H1 (cell line): ENCODE measurements at places on chromosomes 2 and 18. TPM values are rescaled to one million over a fixed set of nuclear protein-coding genes. Genes with fewer than 3 reads are reported as not detected.

MOGAT1 gene
- 0.31 and 0.67 TPM in 2 replicates for total RNA-seq

RAB6D gene
- 0.17 and 0.22 TPM in 2 replicates for total RNA-seq

NR4A2 gene
- 1.4 and 1.7 TPM in 2 replicates for total RNA-seq

AGFG1 gene
- 102 and 108 TPM in 2 replicates for total RNA-seq

DNA sequence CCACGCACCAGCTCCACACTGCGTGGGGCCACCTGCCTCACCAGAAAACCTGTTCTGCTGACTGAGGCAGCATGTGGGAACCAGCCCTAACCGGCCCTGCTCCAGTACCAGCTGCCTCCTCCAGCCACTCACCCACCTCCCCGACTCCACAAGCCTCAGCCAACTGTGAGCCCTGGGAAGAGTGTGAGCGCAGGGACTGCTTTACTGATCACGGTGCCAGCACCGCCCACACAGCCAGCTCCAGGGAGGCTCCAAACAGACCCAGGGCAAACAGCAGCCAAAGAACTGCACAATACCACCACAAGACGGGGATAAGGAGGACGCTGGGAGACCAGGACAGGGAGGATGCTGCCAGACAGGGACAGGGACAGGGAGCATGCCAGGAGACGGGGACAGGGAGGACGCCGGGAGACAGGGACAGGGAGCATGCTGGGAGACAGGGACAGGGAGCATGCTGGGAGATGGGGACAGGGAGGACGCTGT lies 28.4 kb downstream of the EIPR1 start:
- 0 out of 2 replicates have a peak, but pooled peaks cover 5% of the 10 kb centered on the region for H3K4me1 ChIP-seq
- peaks cover 7% of the 10 kb centered on the region; the same call in 1 of the 2 replicates for H3K36me3 ChIP-seq
- no peak overlapping the region for H3K4me3 ChIP-seq
- H3K27me3 ChIP-seq: no peaks in the 10 kb centered on the region
- no peak for DNase-seq

- DNase-seq: no peak
- H3K36me3 ChIP-seq: peaks cover 14% of the 10 kb centered on the region
- H3K27me3 ChIP-seq: no peaks in the 10 kb centered on the region
- no peak overlapping the region for H3K27ac ChIP-seq
- H3K4me3 ChIP-seq: no peak overlapping the region
- no peaks in the 10 kb centered on the region for H3K4me1 ChIP-seq
Observed at GRCh38 chr2:195706161-195706900, 49.3 kb downstream of the SLC39A10 start.

DNA sequence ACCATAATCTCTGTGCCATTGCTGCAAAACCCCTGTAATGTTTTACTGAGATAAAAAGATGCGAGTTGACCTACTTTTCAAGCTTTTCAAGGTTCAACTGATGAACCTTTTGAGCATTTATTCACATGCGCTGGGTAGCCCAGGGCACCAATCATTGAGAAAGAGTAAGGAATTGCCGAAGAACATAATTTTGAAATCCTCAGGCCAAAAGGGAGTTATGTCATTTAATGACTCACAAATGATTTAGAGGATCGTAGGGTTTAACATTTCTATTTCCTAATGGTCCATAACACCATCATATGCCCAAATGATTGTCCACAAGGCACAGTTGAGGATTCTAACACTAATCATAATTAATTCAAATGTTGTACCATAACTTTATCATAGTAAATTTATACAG lies 20.2 kb upstream of the DLX1 start:
- no peaks in the 10 kb centered on the region for H3K27me3 ChIP-seq
- H3K4me1 ChIP-seq: no peaks in the 10 kb centered on the region
- no peak overlapping the region for H3K4me3 ChIP-seq
- H3K27ac ChIP-seq: no peak overlapping the region
- DNase-seq: no peak
- no peaks in the 10 kb centered on the region for H3K36me3 ChIP-seq

ADAM23 gene
- total RNA-seq: 20.8 and 21.3 TPM in 2 replicates

DNA sequence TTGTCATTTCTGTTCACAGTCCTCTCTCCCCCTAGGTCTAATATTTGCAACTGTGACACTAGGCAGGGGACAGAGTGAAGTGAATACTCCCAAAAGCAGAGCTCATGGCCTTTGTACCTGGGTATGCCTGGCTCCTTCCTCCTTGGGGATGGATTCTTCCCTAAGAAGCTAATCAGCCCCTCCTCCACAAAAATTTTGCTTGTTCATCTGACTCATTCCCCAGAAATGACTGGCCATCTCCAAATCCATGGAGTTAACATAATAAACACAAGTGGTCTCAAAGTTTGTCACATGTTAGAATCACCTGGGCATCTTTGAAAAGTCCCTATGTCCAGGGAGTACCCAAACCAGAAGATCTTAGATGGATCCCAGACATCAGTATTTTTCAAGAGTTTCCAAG lies 65.3 kb downstream of the SUCLG1 start:
- H3K4me1 ChIP-seq: no peaks in the 10 kb centered on the region
- DNase-seq: no peak
- H3K27ac ChIP-seq: no peak overlapping the region
- H3K4me3 ChIP-seq: no peak overlapping the region

MROH2A gene
- not detected in 2 replicates for total RNA-seq

- no peaks in the 10 kb centered on the region for H3K36me3 ChIP-seq
- H3K4me1 ChIP-seq: no peaks in the 10 kb centered on the region; the same call in 1 of the 2 replicates
- DNase-seq: no peak
- H3K27me3 ChIP-seq: no peaks in the 10 kb centered on the region
Observed at GRCh38 chr2:41413813-41414485, 633.9 kb upstream of the PKDCC start.

DNA sequence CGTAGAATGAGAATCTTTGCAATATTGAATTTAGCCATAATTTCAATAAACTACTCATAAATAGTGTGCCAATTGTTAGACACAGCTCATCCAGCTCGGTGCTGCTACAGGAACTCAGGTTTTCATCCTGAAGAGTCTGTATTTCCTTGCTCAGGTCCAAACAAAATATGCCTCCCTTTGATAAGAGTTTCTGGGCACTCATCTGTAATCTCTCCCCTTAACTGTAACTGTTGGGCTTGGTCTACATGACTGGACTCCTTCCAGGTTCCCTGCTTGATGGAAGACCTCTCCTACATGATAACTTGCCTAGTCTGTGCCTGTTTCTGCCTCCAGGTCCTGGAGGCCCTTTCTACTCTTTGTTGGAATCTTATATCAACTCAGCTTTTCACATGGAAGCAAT lies 57.9 kb downstream of the GCA start:
- no peak overlapping the region for H3K27ac ChIP-seq
- H3K36me3 ChIP-seq: no peaks in the 10 kb centered on the region

GRCh38 chr2:176959614-176960013 lies 253.0 kb upstream of the HNRNPA3 start:
- no peak for DNase-seq
- H3K4me3 ChIP-seq: no peak overlapping the region
- no peaks in the 10 kb centered on the region for H3K36me3 ChIP-seq
- no peaks in the 10 kb centered on the region for H3K27me3 ChIP-seq

RNF125 gene
- total RNA-seq: 14.3 and 15.2 TPM in 2 replicates

GRCh38 chr18:48555465-48555995 lies 16.7 kb downstream of the CTIF start:
- H3K27me3 ChIP-seq: no peaks in the 10 kb centered on the region
- H3K36me3 ChIP-seq: no peaks in the 10 kb centered on the region
- H3K27ac ChIP-seq: no peak overlapping the region
- DNase-seq: no peak

- H3K4me1 ChIP-seq: peaks cover 9% of the 10 kb centered on the region
- no peak overlapping the region for H3K27ac ChIP-seq
- DNase-seq: no peak
- H3K27me3 ChIP-seq: no peaks in the 10 kb centered on the region
Observed at GRCh38 chr2:17912266-17912691, 33.8 kb downstream of the KCNS3 start.

- H3K4me1 ChIP-seq: peaks cover 12% of the 10 kb centered on the region
- H3K4me3 ChIP-seq: no peak overlapping the region
Observed at GRCh38 chr18:59833785-59834184, 66.0 kb upstream of the PMAIP1 start.

DNA sequence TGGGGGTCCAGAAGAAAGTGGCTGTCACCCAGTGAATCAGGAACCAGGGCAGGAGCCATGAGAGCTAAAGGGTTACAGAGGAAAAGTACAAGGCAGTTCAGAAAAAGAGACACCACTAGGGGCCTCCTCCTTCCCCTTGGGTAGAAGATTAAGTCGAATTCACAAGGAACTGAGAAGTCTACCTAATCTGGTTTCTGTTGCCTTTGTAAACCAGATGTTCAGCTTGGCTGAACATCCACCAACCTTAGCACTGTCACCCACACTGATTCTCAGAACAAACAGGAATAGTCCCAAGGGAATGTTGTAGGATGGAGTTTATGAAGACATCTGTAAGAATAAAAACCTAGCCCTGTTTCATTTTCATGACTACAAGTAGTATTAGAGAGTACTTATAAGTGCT lies 90.4 kb upstream of the NOSTRIN start:
- H3K4me1 ChIP-seq: no peaks in the 10 kb centered on the region
- no peak for DNase-seq
- H3K27me3 ChIP-seq: no peaks in the 10 kb centered on the region
- no peak overlapping the region for H3K27ac ChIP-seq
- H3K36me3 ChIP-seq: no peaks in the 10 kb centered on the region

DNA sequence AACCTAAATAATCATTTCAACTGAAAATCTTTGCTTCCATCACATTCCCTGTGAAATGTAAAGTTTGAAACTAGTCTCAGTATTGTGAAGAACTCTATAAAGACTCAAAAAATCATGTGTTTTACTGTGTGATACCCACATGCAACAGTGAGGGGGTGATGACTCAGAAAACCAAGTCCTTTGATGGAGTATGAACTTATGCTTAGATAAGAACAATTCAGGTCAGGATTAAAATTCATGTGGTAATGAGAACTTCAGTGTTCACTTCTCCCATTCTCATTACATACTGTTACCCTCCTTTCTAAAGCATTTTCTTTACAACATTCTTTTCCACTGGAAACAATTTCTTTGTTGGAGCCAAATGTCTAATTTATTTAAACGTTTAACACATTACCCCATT lies 360.2 kb downstream of the FSIP2 start:
- DNase-seq: no peak
- no peaks in the 10 kb centered on the region for H3K27me3 ChIP-seq
- no peak overlapping the region for H3K27ac ChIP-seq
- no peak overlapping the region for H3K4me3 ChIP-seq
- H3K4me1 ChIP-seq: no peaks in the 10 kb centered on the region
- H3K36me3 ChIP-seq: no peaks in the 10 kb centered on the region
